ENCODE measurements at places on chromosomes 16 and 17.

- no peak for DNase-seq
Measured at GRCh38 chr17:72119077-72119872, 1.5 kb upstream of the SOX9 start.

GRCh38 chr16:81259916-81260315, 21.4 kb downstream of the BCO1 start:
- DNase-seq = no peak

DNA sequence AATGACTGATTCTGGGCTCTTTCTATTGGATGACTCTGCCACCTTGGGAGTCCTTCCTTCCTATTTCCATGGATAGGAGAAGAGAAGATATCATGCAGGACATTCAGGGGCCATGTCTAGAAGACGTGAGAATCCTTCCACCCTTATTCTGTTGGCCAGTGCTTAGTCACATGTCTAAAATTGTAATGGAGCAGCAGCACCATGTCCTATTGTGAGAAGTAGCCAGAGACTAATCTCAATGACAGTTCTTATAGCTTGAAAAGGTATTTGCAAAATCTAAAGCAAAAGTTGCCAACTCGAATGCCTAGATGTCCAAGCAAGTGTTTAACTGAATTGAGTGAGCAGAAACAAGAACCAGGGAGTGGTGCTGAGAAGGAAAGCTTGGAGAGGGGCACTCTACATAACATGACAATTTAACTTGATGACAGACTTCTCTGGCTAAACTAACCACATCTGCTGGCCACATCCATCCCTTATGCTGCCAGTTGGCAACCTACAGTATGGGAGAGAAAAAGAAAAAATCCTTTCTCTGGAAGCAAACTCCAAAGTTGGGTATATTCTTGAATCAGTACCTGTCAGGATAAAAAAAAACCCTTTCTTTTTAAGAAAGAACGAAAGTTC, 225.7 kb downstream of the CDH13 start:
- no peak for DNase-seq

DNA sequence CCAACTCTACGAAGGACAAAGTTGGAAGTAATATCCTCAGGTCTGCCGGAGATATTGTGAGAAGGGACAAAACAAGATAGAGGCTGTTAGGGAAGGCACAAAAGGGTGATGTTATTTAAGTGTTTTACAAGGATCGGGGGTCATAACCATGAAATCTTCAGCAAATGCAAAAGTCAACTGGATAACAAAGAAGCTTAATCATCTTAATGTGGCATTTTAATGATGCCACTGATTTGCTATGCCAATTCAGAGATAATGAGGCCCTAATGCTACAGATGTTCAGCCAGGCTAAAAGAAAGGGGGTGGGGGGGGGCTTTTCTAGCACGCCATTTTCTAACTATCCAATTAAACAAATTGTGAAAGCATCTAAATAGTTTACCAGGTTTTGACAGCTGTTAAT, 63.1 kb downstream of the IKZF3 start:
- no peak for DNase-seq

GRCh38 chr17:74010903-74011302, 192.6 kb upstream of the RPL38 start:
- no peak for DNase-seq

DNA sequence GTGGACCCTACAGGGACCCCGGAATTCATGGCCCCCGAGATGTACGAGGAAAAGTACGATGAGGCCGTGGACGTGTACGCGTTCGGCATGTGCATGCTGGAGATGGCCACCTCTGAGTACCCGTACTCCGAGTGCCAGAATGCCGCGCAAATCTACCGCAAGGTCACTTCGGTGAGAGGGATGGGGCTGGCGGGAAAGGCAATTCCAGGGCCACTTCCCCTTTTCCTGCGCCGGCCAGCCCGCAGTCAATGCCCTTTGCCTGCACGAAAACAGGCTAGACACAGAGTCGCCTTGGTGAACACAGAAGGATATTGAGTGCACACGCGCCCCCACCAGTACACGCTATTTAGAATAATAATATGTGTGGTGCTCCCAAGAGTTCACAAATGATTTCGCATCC, 4.0 kb downstream of the WNK4 start:
- no peak for DNase-seq

- no peak for DNase-seq
Measured at GRCh38 chr17:57935833-57936807, 19.1 kb downstream of the CUEDC1 start.

DNA sequence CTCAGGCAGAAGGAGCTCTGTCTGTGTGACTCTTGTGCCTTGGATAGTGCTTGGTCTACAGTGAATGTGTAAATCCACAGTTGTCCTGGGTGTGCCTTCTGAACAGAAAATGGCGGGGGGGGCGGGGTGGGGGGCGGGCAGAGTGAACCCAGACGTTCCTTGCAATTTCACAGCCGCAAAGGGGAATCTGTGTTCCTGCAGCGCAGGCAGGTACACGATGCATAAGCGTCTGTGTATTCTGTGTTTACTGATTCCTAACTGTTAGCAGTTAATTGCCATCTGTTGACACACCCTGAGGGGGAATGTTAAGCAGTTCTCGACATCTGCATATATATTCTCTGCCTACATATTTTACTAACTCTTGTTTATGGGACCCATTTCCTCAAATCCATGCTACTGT, 123.5 kb upstream of the ZFHX3 start:
- no peak for DNase-seq

DNA sequence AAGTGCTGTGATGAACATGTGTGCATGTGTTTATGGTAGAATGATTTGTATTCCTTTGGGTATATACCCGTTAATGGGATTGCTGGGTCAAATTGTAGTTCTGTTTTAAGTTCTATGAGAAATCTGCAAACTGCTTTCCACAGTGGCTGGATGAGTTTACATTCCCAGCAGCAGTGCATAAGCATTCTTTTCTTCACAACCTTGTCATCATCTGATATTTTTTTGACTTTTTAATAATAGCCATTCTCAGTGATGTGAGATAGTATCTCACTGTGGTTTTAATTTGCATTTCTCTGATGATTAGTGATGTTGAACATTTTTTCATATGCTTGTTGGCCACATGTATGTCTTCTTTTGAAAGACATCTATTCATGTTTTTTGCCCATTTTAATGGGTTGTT, 18.5 kb downstream of the CCL8 start:
- DNase-seq = no peak

DNA sequence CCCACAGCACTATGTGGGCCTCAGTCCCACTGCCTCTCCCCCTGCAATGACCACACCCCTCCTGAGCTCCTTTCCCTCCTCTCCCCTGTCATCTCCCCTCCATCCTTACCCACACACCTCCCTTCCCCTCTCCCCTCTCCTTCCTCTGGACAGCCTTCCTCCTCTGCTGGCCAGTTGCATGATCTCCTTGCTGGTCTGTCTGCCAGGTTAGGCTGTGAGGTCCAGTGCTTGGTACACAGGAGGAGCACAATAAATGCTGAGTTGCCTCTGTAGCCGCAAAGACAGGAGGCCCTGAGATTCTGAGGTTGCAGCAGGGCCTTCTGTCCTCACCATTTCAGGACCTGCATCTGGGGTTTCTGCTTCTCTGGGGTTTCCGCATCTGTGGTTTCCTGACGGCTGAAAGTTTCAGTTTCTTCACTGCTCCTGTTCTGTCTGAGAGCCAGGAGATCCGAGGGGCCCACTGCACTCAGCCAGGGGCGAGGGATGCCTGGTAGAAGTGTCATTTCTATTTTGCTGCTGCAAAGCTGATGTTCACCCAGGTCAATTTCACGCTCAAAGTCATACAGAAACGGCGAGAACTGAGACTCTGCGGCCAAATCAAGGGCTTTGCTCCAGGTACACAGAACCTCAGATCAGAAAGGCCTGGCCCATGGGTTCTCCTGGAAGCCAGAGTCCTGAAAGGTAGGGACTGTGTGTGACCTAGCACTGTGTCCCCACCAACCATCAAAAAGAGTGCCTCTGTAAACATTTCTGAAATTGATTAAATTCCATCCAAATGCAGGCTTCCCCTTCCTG, 4.6 kb upstream of the SLC12A3 start:
- DNase-seq = peak; percentile 58

GRCh38 chr16:87561200-87562105, 40.9 kb upstream of the JPH3 start:
- DNase-seq = no peak

DNA sequence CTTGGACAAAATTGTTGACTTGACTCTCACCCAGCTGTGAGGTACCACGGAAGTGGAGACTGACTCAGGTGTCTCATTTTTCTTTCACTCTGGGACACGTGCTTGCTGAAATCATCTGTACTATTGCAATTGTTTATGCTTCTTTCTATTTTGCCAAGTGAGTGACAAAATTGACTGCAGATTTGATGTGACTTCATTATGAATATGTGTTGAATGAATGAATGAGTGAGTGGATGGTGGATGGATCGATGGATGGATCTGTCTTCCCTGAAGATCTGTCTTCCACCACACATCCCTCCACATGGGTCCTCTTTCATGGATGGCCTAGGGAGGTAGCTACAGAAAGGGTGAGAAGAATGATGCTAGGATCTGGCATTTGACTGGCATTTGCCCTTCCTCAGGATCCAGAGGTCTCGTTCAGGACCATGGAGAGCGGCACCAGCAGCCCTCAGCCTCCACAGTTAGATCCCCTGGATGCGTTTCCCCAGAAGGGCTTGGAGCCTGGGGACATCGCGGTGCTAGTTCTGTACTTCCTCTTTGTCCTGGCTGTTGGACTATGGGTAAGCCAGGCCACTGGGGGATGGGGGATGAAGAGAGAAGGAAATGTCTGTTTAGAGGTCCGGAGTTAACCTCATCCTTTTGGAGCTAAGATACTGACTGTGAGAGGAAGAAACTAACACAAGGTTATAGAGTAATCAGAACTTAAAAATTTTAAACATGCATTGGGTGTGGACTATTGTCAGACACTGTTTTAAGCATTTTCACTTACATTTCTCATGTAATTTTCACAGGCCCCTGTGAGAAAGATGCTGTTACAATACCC, 12.7 kb downstream of the SLC5A11 start:
- peak; percentile 13 for DNase-seq

DNA sequence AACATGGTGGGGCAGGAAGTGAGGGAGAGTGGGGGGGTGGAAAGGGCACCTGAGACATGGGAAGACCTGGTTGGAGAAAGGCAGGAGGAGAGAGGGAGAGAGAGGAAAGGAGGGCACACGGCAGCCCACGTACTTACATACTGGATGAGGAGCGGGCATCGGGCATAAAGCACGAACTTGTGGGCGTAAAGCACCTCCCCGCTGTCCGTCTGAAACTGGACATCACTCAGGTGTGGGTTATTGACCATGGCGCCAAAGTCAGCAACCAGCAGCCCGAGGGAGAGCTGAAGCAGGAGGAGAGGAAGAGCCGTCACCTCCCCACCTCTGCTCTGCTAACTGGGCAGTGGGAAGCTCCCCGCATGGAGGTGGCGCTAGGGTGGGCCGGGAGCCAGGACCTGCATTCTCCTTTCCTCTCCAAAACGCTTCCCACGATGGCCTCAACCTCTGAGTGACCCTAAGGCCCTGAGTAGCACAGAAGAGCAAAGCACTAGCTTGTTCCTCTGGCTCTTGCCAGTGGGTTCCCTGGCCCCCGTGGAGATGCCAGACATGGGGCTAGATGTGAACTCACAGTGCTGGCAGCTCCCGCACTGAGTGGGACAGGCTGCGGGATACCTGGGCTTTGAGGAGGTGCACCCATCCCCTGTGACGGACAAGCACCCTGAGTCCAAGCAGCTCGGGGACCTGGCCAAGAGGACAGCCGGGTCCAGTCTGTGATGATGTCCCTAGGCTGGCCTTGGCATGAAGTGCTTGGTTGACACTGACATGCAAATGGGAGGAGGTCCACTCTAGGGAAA, 16.9 kb downstream of the SLX4 start:
- no peak for DNase-seq

GRCh38 chr17:47841488-47842291, 617 bp upstream of the SCRN2 start:
- DNase-seq = no peak

DNA sequence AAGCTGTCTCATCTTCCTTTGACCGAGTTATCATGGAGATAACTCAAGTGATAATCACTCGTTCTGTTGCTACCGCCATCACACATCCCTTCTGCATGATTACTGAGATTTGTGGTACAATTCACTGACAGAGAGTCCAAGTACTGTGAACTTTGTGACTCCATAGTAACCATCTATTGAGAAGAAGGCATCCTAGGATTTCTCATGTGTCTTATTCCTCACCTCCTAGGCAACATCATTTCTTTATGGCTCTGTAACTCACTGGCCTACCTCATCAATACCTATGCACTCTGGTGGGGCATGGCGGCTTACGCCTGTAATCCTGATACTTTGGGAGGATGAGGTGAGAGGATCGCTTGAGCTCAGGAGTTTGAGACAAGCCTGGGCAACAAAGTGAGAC, 19.4 kb downstream of the DRC7 start:
- DNase-seq = no peak

GRCh38 chr16:67917852-67918236, 13.8 kb downstream of the CTRL start:
- no peak for DNase-seq

DNA sequence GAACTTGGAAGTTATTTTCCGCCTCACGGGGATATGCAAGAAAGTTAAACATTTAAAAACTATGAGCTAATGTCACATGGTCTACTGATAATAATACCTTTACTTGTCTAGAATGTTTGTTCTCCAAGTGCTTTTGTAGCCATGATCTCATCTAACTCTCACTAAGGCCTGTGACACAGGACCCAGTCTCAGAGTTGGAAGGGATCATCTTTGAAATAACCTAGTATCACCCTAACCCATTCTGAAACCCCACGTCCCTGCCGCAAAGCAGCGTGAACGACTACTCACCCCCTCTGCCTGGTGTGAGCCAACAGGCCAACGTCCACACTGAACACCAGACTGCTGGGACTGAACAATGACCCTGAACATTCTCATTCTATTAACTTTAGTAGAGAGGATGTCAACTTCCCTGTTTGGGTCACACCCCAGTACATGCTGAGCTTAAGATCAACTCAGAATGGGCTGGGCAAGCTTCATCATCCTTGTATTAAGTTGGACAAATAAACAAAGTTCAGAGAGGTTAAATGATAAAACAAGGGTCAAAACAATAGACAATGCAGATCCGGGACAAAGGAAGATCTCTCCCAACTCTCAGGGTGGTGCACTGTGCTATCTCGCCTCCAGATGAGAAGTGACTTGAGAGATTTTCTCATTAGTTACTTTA, 54.8 kb upstream of the BCAR1 start:
- DNase-seq = no peak

GRCh38 chr17:69860142-69860680, 214.8 kb upstream of the KCNJ16 start:
- DNase-seq = no peak

GRCh38 chr17:28151001-28151400, 108.5 kb downstream of the NLK start:
- DNase-seq = no peak

GRCh38 chr17:82839617-82840292, at the start of gene ZNF750:
Gene ZNF750 (minus strand): TSS chr17:82840022. CDS start chr17:82832454, 7,568 bp downstream.
- no peak for DNase-seq

Data from activated T-helper 1 cell treated with anti-CD3 and anti-CD28 coated beads, Interleukin-12 subunit alpha, Interleukin-12 subunit beta, Interleukin-2, Interleukin-4 antibody, amounts not matched to agents 30 ng/mL and 10 ng/mL and 1 ng/mL, durations not matched to agents 14 hours and 24 hours and 36 hours (primary cell).